ENCODE measurements at places on chromosomes 4 and X.

GRCh38 chrX:154013614-154014360, 5.9 kb downstream of the IRAK1 start:
- DNase-seq: no peak

- DNase-seq: no peak
Measured at GRCh38 chr4:90648311-90648710, 521.1 kb downstream of the CCSER1 start.

- no peak for DNase-seq
Measured at GRCh38 chr4:115430024-115430423, 316.6 kb upstream of the NDST4 start.

DNA sequence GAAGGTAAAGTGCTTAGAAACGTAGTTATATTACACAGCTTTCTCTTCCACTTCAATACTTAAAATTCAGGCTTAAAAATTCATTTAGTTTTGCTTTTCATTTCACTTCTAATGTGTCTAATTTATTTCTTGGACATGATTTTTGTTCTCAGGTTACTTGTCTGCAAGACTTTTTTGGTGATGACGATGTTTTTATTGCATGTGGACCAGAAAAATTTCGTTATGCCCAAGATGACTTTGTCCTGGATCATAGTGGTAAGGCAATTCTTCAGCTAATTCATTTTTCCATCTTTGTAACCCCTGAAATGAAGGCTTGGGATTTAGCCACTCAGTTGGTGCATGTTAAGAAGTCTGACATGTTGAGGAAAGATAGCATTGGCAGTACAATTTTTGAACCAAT, 114.7 kb downstream of the DCLK2 start:
- DNase-seq: no peak

DNA sequence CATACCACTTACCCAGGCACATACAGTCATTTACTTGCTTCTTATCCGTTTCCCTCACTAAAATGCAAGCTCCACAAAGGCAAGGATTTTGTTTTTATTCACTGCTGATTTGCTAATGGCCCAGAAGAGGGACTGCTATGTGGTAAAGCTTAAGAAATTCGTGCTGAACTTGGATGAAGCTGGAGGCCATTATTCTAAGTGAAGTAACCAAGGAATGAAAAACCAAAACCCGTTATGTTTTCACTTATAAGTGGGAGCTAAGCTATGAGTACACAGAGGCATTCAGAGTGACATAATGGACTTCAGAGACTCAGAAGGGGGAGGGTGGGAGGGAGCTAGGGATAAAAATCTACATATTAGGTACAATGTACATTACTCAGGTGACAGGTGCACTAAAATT, 47.2 kb downstream of the RAB33B start:
- DNase-seq: no peak

DNA sequence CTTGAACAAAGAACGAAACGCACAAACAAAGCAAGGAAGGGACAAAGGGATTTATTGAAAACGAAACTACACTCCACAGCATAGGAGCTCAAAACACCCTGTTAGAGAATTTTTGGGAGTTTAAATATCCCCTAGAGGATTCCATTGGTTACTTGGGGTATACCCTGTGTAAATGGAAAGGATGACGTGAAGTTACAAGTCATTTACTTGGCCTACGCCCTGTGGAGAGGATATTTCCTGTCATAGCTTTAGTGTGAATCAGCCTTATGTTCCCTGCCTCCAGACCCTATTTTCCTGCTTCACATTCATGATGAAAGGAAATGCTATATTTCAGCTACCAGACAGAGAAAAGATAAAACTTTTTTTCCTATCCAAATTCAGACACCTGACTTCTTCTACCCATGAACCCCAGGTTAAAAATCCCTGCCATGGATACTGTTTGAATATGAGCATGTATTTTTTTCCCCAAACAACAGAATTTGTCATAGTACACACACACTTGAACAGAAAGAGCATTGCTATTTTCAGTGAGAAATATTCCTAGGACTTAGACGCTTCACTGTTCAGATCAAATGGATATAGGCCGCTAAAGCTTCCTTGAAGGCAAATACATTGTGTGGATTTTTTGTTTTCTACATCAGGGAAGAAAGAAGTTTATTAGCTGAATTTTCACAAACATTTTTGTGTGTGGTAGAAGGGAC, 20.4 kb downstream of the PIN4 start:
- DNase-seq: no peak

DNA sequence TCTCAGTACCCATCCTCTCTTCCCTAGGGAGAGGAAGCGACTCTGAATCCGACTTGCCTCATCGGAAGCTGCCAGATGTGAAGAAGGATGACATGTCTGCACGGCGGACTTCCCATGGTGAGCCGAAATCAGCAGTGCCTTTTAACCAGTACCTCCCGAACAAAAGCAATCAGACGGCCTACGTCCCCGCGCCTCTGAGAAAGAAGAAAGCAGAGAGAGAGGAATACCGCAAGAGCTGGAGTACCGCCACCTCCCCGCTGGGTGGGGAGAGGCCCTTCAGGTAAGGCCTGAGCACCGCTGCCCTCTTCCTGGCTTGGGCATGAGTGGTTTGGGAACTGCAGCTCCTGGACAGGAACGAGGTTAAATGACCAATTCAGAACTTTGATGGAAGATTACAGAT, 81.2 kb downstream of the LIMCH1 start:
- no peak for DNase-seq

GRCh38 chrX:85024044-85024443, 20.4 kb downstream of the APOOL start:
- no peak for DNase-seq

DNA sequence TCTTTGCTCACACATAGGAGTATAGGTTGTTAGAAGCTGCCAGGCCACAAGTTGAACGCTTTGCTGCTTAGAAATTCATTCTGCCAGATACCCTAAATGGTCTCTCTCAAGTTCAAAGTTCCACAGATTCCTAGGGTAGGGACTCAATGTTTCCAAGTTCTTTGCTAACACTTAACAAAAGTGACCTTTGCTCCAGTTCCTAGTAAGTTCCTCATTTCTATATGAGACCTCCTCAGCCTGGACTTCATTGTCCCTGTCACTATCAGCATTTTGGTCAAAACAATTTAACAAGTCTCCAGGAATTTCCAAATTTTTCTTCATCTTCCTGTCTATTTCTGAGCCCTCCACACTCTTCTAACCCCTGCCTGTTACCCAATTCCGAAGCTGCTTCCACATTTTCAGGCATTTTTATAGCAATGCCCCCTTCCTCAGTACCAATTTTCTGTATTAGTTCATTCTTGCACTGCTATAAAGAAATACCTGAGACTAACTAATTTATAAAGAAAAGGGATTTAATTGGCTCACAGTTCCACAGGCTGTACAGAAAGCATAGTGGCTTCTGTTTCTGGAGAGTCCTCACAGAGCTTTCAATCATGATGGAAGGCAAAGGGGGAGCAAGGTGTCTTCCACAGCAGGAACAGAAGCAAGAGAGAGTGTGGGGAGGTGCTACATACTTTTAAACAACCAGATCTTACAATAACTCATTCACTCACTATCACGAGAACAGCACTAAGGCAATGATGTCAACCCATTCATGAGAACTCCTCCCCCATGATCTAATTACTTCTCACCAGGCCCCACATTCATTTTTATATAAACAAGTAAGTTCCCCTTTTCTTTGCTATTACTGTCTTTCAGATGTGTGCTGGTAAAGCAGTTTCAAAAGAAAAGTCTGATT, 11.5 kb upstream of the TLR1 start:
- no peak for DNase-seq

DNA sequence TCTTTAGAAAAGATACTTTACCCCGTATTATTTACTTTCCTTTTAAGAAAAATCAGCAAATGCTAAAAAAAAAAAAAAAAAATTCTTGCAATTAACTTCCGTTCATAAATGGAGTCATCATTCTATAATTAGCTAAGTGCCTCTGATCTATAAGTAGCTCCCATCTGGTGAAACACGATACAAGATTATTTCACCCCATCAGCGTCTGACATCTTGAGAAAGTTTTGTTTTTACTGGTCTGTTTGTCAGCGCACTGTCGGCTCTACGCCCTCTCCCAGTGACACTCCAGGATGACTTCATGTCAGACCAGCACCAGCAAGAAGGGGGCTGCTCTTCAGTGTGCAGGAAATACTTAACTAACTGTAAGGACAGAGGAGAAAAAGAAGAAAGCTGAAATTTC, 108.3 kb downstream of the AFAP1 start:
- DNase-seq: no peak

DNA sequence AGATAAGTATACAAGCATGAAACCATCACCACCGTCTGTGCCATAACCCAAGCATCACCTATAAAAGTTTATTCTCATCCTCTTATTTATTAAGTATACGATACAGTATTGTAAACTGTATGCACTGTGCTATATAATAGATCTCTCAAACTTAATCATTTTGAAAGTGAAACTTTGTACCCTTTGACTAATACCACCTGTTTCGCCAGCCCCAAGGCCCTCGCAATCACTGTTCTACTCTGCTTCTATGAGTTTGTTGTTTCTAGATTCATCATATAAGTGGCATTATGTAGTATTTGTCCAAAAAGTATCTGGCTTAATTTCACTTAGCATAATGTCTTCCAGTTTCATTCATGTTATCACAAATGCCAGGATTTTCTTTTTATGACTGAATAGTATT, 72.1 kb upstream of the DOCK11 start:
- no peak for DNase-seq

DNA sequence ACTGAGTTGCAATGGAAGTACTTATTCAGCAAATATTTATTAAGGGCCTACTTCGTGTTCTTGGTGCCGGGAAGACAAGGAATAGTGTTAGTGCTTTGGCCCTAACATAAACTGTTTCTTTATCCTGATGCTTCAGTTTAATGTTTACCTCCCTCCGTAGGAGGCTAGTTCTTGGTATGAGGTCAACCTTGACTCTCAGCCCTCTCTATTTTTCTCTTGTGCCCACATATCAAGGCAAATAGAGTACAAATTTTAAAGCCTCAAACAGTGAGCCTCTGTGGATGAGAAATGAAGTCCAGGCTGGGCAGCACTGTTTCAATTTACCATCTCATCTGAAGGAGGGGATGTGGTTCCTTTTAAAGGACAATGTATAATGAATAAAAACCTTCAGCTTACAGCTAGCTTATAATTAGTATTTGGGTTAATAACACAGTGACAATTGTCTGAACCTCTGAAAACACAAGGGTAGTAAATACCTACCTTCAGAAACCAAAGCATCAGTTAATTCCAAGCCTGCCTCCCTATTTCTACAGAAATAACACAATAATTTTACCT, 68.5 kb downstream of the SH3RF1 start:
- DNase-seq: no peak

DNA sequence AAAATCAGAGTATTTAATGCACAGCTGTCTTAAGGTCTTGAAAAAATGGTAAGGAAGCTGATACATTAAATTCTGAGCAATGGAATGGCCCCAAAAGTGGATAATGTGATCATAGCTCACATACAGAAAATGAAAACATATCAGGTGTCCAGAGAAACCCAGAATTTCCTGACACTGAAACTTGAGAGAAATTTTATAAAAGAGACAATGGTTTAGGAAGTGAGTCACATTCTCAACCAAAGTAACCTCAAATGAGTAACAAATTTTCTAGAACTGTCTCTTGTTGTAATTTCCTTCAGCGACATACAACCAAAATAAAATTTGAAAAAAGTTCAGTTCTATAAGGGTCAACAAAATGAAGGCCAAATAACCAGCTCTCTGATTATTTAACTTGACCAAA, 37.4 kb upstream of the PACRGL start:
- no peak for DNase-seq

DNA sequence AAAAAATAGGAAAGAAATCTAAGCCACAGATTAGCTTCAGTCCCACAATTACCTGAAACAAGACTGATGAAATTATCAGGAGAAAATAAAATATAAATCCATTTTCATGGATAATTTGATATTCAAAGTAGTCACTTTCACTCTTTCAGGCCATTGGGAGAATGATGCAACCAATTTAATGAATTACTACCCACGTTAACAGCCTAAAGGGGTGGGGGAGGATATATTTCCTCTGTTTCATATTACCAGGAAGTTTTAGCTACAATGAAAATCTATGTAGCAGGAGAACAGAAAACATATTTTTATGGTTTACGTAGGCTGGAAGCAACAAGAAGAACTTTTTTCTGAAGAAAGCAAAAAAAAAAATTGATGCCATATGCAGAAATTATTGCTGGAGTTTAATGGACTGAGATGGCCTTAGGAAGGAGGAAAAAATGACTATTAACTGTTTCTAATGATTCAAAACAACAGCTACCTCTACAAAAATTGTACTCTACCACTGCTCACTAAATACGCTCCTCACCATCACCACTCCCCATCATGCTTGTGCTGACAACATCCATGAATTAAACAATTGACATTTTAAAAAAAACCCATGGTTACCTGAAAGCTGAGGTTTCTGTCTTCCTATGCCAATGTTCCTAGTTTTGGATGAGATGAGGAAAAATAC, 100.9 kb downstream of the CXXC4 start:
- no peak for DNase-seq

GRCh38 chr4:73257234-73257633, 1.4 kb downstream of the ANKRD17 start:
- peak; percentile 8 for DNase-seq

- no peak for DNase-seq
Measured at GRCh38 chr4:110967936-110968335, 345.1 kb upstream of the PITX2 start.

Data from NCI-H2081 treated with DMSO at 0.1 percent for 48 hours (cell line).